Vein endothelial cell (primary cell): ENCODE measurements at places on chromosomes 12 and 14. TPM values are rescaled to one million over a fixed set of nuclear protein-coding genes. Genes with fewer than 3 reads are reported as not detected.

The BCL11B gene
- total RNA-seq, result 0.19 and 0.33 TPM in 2 replicates

The PPFIA2 gene
- not detected in 2 replicates for total RNA-seq

The SLC6A15 gene
- total RNA-seq, result 1.4 and 2.3 TPM in 2 replicates

The MEG3 gene
- 10.8 and 11.0 TPM in 2 replicates for total RNA-seq

The KRT73 gene
- not detected in 2 replicates for total RNA-seq

The EIF2S3B gene
- total RNA-seq, result 0.96 and 2.6 TPM in 2 replicates

The EFS gene
- total RNA-seq, result not detected in 2 replicates

The SLC17A8 gene
- total RNA-seq, result not detected in 2 replicates

The CLEC14A gene
- total RNA-seq, result 418 and 421 TPM in 2 replicates

The AKAP3 gene
- 0.65 and 1.1 TPM in 2 replicates for total RNA-seq

The CLEC4A gene
- total RNA-seq, result not detected in 2 replicates

The TEX52 gene
- not detected in 2 replicates for total RNA-seq

The CRY1 gene
- 22.2 and 23.4 TPM in 2 replicates for total RNA-seq

The VRK1 gene
- 22.9 and 37.8 TPM in 2 replicates for total RNA-seq

The HOXC6 gene
- total RNA-seq, result not detected in 2 replicates

The ACRBP gene
- 0.57 and 1.6 TPM in 2 replicates for total RNA-seq

The LRRC9 gene
- total RNA-seq, result not detected in 2 replicates

The CCDC175 gene
- total RNA-seq, result not detected in 2 replicates

The CLEC6A gene
- not detected in 2 replicates for total RNA-seq

The OTOGL gene
- total RNA-seq, result 0.98 and 1.5 TPM in 2 replicates

The SIVA1 gene
- 106 and 117 TPM in 2 replicates for total RNA-seq

The EML1 gene
- total RNA-seq, result 41.6 and 47.0 TPM in 2 replicates

The OAS2 gene
- total RNA-seq, result 3.3 and 4.6 TPM in 2 replicates

The CLEC2A gene
- total RNA-seq, result not detected in 2 replicates

The DAO gene
- total RNA-seq, result not detected in 2 replicates

The AMN1 gene
- 13.1 and 17.8 TPM in 2 replicates for total RNA-seq

The ACSM4 gene
- total RNA-seq, result not detected in 2 replicates

The GLIPR1L1 gene
- not detected in 2 replicates for total RNA-seq

The HOXC12 gene
- total RNA-seq, result not detected in 2 replicates

The CMKLR1 gene
- under 0.01 and 0.10 TPM in 2 replicates for total RNA-seq

The MAP3K9 gene
- total RNA-seq, result 0.57 and 0.65 TPM in 2 replicates

The SP1 gene
- total RNA-seq, result 44.6 and 48.7 TPM in 2 replicates

The FAM90A1 gene
- total RNA-seq, result not detected in 2 replicates

The LGR5 gene
- not detected in 2 replicates for total RNA-seq

The JPH4 gene
- not detected in 2 replicates for total RNA-seq

The TCL1B gene
- total RNA-seq, result not detected in 2 replicates

The NYNRIN gene
- 14.6 and 28.7 TPM in 2 replicates for total RNA-seq

The ETV6 gene
- 37.7 and 39.2 TPM in 2 replicates for total RNA-seq

The SERPINA9 gene
- total RNA-seq, result not detected in 2 replicates

The LHX5 gene
- not detected in 2 replicates for total RNA-seq

The PLCZ1 gene
- 0.38 TPM in 1 of 2 replicates, not detected in the other for total RNA-seq

The TMCC3 gene
- total RNA-seq, result 16.0 and 27.3 TPM in 2 replicates

The RHOJ gene
- 209 and 210 TPM in 2 replicates for total RNA-seq

The RNASE3 gene
- not detected in 2 replicates for total RNA-seq

The MOK gene
- total RNA-seq, result 4.6 and 5.4 TPM in 2 replicates

The HHIPL1 gene
- 2.9 and 3.3 TPM in 2 replicates for total RNA-seq

The CDCA3 gene
- 8.2 and 21.6 TPM in 2 replicates for total RNA-seq
